ENCODE measurements at places on chromosomes 1 and 21. TPM values are rescaled to one million over a fixed set of nuclear protein-coding genes. Genes with fewer than 3 reads are reported as not detected.
A peak's percentile ranks its signal among the peaks of the same experiment; 100 is the strongest.

The FBXO28 gene
- 34.1 TPM for total RNA-seq

The NBPF4 gene
- 0.13 TPM for total RNA-seq

- no peak for DNase-seq
Observed at GRCh38 chr1:206649261-206649921, 14.1 kb downstream of the DYRK3 start.

DNA sequence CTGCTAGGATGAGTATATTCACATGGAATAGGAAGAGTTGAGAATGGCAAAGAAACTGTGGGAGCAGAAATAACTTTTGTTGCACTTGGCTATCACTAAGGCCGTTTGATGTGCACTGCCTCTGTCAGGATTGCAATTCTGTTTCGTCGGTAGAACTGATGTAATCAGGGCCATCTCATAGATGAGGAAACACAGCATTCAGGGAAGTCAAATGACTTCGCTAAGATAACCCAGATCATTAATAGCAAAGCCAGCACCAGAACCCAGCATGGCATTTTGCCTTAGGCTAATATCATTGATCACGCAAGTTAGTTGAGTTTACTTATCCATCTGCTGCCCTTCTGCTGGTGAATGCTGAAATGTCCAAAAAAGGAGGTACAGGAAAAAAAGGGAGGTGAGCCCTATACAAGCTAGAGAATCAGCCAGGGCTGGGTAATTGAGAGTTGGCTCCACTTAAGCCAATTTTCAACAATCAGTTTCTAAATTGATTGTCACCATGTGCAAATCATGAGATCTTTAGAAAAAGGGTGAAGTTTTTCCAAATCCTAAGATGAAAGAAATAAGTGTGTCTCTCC, 7.6 kb downstream of the RASSF5 start:
- DNase-seq = no peak

- DNase-seq = peak; percentile 22
Observed at GRCh38 chr21:42527489-42528158, 14.0 kb downstream of the SLC37A1 start.

DNA sequence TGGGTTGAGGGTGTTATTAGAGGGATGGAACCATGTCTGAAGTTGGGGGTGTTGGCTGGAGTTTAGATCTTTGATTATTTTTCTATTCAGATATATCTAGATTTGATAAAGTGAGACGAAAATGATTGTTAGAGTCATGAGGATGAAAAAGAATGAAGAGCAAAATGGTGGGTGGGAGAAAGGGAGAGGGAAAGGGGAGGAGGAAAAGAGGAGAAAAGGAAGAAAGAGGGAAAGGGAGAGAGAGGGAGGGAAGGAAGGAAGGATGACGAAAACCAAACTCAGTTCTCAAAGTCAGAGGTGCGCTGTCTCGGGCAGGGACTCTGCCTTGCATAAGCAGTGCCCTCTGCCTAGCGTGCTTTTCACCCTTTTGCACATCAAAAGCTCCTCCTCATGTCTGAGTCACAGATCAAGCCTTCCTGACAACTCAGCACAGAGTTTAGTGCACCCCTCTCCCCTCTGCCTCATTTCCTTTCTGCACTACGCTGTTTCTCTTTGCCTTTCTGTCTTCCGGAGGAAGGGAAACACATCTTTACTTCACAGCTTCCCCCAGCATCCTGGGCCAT, 225.8 kb upstream of the PROX1 start:
- DNase-seq = peak; percentile 27

GRCh38 chr1:192066202-192066601, 92.1 kb upstream of the RGS18 start:
- DNase-seq = no peak

GRCh38 chr1:241479294-241479693, 40.3 kb downstream of the FH start:
- no peak for DNase-seq

- no peak for DNase-seq
Observed at GRCh38 chr1:183288583-183288982, 102.5 kb downstream of the LAMC2 start.

GRCh38 chr1:20183035-20183434, 2.9 kb upstream of the UBXN10 start:
- DNase-seq = no peak

DNA sequence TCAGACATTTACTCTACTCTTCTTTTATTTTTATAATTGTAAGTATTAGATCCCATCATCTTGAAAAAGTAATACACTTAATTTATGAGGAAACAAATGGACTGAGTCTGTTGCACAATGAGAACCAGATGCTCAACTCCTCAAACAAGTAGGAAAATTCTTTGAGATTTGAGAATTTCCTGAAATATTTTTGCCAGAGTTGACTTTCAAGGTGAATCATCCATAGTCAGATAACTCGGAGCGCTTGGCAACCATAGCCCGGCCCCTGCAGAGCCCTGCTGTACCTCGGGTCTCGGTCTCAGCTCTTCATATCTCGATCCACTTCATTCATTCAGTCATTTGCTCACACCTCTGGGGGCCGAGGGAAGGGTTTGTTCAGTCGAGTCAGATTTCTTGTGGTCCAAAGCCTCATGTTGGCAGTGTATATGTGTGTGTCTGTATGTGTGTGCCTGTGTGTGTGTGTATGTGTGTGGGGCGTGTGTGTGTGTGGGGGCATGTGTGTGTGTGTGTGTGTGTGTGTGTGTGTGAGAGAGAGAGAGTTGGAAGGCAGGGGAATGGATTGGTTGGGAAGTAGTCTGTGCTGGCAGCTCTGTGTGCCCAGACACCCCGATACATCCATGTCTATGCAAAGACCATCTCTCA, 18.1 kb upstream of the PCP4 start:
- DNase-seq = no peak

GRCh38 chr1:178612261-178612660, 99.4 kb downstream of the TEX35 start:
- DNase-seq = no peak

Measured in activated T-cell treated with anti-CD3 and anti-CD28 coated beads, Interleukin-2, amount 50 U/mL, for 4 hours (primary cell).